GM19239 (cell line): ENCODE measurements at places on chromosomes 1 and 21.
A peak's percentile ranks its signal among the peaks of the same experiment; 100 is the strongest.

- DNase-seq = peak; percentile 34
Measured at GRCh38 chr1:61318319-61319125, 236.2 kb downstream of the NFIA start.

- no peak for DNase-seq
Measured at GRCh38 chr1:117339866-117340700, 27.2 kb upstream of the MAN1A2 start.

- DNase-seq = no peak
Measured at GRCh38 chr1:181141431-181141910, 53.0 kb downstream of the IER5 start.

DNA sequence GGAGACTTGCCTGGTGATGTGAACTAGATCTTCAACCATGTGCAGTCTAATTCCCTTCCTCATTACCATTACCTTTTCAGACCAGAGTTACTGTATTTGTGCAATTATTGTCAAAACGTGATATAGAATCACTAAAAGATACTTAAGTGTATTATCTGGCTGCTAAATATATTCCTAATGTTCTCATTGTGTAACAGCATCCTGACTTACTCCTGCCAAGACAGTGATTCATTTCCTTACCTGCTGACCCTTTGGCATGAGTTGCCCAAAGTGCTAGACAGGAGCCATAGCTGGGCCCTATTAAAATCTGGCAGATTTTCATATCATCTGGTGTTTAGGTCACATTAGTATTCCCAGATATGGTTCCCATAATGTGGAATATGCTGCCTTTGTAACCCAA lies 598.3 kb upstream of the CAMK1G start:
- no peak for DNase-seq

- DNase-seq = no peak
Measured at GRCh38 chr1:117049857-117050256, 10.3 kb upstream of the TTF2 start.

GRCh38 chr1:17973694-17974093 lies 133.9 kb upstream of the IGSF21 start:
- no peak for DNase-seq

DNA sequence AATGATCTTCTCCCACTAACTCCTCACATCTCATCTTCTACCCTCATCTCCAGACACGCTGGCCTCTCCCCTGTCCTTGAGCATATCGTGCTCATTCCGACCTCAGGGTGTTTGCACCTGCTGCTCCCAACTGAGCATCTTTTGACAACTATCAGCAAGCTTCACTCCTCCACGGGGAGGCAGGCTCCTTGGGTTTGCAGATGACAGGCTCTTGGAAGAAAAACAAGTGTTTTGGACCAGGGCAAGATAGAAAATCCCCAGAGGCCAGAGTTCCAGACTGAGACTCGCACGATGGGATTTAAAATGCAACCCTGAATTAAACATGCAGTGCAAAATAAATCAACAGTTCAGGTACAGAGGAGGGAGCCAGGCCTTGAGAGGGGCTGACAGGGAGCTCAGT lies 246.7 kb downstream of the PTPRU start:
- DNase-seq = no peak

- DNase-seq = no peak
Measured at GRCh38 chr1:248918131-248918530, 12.1 kb downstream of the PGBD2 start.

- DNase-seq = no peak
Measured at GRCh38 chr1:40411294-40411693, 37.8 kb downstream of the SMAP2 start.
